ENCODE measurements at places on chromosomes 2 and 18. TPM values are rescaled to one million over a fixed set of nuclear protein-coding genes. Genes with fewer than 3 reads are reported as not detected.

AGFG1 gene
- total RNA-seq = 130 TPM

G6PC2 gene
- not detected for total RNA-seq

TWIST2 gene
- 16.6 TPM for total RNA-seq

VWC2L gene
- total RNA-seq = not detected

LRRC30 gene
- total RNA-seq = not detected

PASK gene
- total RNA-seq = 7.5 TPM

ACVR1C gene
- 0.05 TPM for total RNA-seq

CACNB4 gene
- 0.15 TPM for total RNA-seq

C2orf78 gene
- not detected for total RNA-seq

DSG1 gene
- total RNA-seq = not detected

MLPH gene
- total RNA-seq = 318 TPM

DLX2 gene
- total RNA-seq = 0.40 TPM

TMEM87B gene
- total RNA-seq = 15.6 TPM

CDH7 gene
- not detected for total RNA-seq

SRD5A2 gene
- not detected for total RNA-seq

UGT1A9 gene
- total RNA-seq = 4.7 TPM
